Astrocyte (in vitro differentiated cells and primary cell): ENCODE measurements at places on chromosomes 7 and 10. TPM values are rescaled to one million over a fixed set of nuclear protein-coding genes. Genes with fewer than 3 reads are reported as not detected.

The TWIST1 gene
- total RNA-seq, result 5.0 and 5.7 TPM in 2 replicates

DNA sequence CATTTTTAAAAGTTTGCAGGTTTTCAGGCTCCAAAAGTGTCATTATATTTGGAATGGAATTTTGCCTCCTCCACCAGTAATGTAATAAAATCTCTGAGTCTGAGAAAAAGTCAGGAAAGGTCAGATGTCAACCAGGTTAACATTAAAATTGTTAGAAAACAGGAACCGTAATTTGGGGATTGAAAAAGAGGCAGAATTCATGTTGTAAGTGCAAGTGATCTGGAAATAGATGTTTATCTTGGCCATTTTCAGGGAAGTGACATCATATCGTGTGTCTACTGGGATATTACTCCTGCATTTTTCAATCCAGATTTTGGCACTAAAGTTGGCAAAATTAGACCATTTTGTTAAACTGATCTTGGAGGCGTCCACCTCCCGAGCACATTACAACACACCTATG lies 428.5 kb upstream of the MGMT start:
- H3K4me1 ChIP-seq, result no peaks in the 10 kb centered on the region
- no peaks in the 10 kb centered on the region for H3K27me3 ChIP-seq
- no peak overlapping the region for H3K4me3 ChIP-seq

DNA sequence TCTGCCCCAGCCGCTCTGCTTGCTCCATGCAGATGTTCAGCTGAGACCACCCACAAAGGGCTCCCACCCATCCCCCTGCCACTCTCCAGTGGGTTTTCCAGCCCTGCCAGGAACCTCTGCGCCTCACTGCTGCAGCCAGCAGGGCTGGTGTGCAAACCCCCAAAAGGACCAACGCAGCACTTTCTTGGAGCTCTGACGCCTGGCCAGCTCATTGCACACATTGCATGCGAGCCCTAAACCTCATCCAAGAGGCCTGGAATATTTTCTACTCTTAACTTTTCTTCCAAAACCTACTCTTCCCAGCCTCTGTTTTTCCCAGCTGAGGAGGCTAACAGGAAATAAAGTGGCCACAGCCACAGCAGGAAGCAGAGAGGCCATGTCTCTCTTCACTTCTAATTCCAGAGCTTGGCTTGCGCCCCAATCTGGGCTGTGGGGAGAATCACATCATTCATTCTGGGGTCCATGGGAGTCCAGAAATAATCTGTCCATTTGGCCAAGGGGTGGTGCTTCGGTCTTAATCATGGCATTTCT lies 4.6 kb upstream of the FAM170B start:
- no peaks in the 10 kb centered on the region for H3K36me3 ChIP-seq
- H3K4me1 ChIP-seq, result peaks cover 40% of the 10 kb centered on the region
- H3K4me3 ChIP-seq, result no peak overlapping the region
- H3K27me3 ChIP-seq, result no peaks in the 10 kb centered on the region
- peak; percentile 60 for DNase-seq

GRCh38 chr7:28686418-28686800 lies 271.7 kb downstream of the TRIL start:
- peak overlapping the region; percentile 98 for H3K27ac ChIP-seq
- H3K36me3 ChIP-seq, result no peaks in the 10 kb centered on the region
- H3K4me1 ChIP-seq, result peaks cover 23% of the 10 kb centered on the region
- peak overlapping the region; percentile 88 for H3K4me3 ChIP-seq

The CPED1 gene
- 6.0 and 6.1 TPM in 2 replicates for total RNA-seq
